ENCODE measurements at places on chromosomes 3 and 15.

DNA sequence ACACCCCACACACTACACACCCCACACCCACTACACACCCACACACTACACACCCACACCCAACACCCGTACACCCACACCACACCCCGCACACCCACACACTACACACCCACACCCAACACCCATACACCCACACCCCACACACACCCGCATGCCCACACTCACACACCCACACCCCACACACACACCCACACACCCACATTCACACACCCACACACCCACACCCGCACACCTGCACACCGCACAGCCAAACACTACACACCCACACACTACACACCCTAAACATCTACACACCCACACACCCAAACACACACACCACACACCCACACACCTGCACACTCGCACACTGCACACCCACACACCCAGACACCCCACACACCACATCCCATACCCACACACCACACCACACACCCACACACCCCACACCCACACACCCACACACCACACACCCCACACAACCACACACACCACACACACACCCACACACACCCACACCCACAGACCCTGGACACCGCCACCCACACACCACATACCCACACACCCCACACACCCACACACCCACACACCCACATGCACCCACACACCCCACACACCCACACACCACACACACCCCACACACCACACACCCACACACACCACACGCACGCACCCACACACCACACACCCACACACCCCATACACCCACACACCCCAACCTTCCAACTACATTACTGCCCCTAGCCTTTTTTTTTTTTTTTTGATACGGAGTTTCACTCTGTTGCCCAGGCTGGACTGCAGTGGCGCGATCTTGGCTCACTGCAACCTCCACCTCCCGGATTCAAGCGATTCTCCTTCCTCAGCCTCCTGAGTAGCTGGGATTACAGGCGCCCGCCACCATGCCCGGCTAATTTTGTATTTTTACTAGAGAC lies 16.9 kb downstream of the CEP19 start:
- no peak for DNase-seq

DNA sequence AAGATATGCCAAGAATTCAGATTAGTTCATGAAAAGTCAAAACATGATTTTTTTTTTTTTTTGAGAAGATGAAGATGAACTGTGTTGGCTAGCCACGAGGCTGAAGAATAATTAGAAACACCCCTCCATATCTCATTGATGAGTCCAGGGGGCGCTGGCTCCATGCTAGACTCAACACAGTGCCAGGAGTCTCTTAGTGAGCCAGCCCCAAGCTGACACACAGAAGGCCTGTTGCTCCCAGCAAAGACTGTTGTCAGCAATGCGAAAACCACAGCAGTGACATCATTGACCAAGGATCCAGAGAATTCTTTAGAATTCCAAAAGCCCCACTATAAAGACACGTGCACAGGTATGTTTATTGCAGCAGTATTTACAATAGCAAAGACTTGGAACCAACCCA lies 185.2 kb downstream of the ANXA2 start:
- no peak for DNase-seq

DNA sequence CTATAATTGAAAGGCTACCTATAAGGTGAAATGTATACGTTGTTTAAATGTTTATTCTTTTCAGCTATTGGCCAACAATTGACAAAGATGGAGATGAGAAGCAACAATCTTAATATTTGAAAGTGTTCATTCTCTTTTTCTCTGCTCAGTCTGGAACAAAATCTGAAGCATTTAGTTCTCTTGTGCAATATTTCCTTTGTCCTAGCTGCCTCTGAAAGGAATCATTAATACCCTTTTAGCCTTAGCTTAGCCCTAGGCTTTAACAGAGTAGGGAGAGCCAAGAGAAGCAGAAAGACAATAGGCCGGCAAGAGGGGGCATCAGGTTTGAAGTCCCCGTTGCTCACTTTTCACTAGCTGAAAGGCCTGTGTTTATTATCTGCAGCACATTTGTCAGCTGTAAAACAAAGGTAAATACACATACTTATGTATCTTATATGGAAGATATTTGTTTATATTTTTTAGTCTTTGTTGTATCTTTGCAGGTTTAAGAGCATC lies 422.5 kb upstream of the SEMA6D start:
- no peak for DNase-seq

DNA sequence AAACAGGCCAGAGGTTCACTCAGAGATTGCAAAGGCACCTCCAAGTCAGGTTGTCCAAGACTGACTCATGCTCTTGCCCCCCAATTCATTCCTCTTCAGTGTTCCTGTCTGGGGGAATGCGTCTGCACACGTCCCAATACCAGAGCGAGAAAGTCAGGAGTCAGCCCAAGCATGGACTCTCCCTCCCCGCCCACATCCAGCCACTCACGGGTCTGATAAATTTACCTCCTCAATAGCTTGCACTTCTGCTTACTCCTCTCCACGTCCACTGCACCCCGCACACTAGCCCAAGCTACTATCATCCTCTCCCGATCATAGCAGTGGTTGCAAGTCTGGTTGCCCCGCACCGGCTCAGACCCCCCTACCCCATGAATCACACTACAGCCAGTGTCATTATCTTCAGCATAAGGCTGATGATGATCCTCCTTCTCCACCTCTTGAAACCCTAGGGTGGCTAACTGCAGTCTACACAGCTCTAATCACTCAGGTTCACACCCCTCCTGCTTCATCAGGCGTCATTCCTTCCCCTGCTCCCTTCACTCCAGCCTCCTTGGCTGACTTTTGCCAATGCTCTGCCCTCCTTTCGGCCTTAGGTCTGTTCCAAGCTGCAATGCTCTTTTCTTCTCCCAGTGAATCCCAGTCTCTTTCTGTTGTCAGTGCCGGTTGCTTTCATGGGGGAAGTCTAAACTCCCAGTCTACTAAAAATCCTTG lies 27.6 kb upstream of the MYO1E start:
- no peak for DNase-seq

- no peak for DNase-seq
Observed at GRCh38 chr3:27545061-27545460, 60.9 kb upstream of the SLC4A7 start.

GRCh38 chr3:72804361-72804760 lies 43.9 kb downstream of the SHQ1 start:
- no peak for DNase-seq
